ENCODE measurements at places on chromosomes 1 and 21. TPM values are rescaled to one million over a fixed set of nuclear protein-coding genes. Genes with fewer than 3 reads are reported as not detected.

DNA sequence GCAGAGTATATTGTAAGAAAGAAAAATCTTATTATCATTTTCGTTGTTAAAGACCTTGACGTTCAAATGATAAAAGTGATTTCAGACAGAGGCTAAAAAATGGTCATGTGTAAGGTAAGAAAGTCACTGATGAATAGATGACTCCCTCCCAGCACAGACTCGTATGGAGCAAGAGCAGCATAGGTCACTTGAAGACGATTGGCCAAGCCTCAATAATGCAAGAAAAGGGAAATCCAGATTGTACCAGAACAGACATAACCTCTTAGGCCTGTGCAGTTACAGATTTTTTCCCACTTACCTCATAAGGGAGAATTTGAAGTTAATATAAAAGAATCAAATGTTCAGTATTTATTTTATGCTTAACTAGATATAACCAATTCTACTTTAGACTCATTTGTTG is 16.3 kb upstream of the OLFML2B start:
- no peak for DNase-seq

DNA sequence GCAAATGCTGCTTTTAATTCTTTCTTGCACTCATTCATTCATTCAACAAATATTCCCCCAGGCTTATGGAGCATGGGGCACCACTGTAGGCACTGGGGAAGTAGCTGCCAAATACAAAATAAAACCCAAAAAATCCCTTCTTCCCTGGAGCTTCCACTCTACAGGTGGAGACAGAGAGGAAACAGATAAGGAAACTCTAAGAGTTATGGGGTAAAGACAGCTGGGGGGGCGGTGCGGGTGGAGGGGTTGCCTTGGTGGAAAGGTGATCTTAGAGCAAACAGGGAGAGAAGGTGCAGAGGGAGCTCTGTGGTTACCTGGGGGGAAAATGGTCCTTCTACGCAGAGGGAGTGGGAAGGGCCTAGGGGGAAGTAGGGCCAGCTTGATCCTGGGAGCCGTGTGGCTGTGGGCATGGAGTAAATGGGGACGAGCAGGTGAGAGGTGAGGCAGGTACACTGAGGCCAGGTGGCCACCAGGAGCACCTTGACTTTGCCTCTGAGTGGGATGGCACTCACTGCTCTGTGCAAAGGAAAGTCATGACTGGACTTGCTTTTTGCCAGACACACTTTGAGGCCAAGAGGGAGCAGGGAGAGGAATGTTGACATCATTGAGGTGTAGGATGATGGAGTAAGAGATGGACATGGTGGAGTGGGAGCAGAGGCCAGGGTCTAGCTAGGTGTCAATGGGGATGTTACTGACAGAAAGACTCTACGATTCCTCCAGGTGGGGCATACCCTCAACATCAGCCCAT is 152.0 kb downstream of the ETS2 start:
- no peak for DNase-seq

GRCh38 chr1:34549199-34549598 is 205.6 kb upstream of the GJB5 start:
- peak; percentile 86 for DNase-seq

GRCh38 chr1:245995474-245995873 is 511.6 kb downstream of the SMYD3 start:
- no peak for DNase-seq

GRCh38 chr1:11579506-11579905 is 74.7 kb downstream of the FBXO2 start:
- DNase-seq: no peak

- DNase-seq: no peak
Observed at GRCh38 chr1:233269656-233270055, 25.9 kb downstream of the PCNX2 start.

GRCh38 chr1:192866241-192866868 is 57.5 kb downstream of the RGS2 start:
- no peak for DNase-seq

- no peak for DNase-seq
Observed at GRCh38 chr21:36768496-36768895, 69.6 kb downstream of the SIM2 start.

GRCh38 chr1:242712248-242712647 is 187.8 kb upstream of the PLD5 start:
- no peak for DNase-seq

DNA sequence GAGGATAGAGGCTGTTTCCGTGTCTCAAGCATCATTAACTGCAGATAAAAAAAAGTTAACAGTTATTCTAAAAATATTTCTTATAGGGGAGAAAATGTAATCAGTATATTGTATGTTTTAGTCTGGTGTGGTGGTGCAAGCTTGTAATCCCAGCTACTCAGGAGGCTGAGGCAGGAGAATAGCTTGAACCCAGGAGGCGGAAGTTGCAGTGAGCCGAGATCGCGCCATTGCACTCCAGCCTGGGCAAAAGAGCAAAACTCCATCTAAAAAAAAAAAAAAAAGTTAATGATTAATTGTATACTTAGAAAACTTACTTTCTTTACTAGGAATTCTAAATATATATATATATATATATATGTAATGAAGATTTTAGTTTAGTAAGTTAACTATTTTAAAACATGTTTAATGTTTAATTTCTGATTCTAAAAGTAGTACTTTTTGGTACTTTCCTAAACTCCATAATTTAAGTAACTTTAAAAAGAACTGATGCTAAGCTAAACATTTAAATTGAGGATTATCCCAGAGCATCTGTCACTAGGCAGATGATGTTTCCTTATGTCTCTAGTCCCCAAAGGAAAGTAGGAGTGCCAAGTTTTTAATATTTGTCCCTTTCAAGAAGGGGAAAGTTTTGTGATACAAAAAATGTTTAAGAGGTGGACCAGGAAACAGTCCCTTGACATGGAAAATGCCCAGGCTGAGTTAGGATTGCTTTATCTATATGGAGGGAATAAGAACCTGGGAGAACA is 66.3 kb downstream of the DYRK1A start:
- DNase-seq: no peak

DNA sequence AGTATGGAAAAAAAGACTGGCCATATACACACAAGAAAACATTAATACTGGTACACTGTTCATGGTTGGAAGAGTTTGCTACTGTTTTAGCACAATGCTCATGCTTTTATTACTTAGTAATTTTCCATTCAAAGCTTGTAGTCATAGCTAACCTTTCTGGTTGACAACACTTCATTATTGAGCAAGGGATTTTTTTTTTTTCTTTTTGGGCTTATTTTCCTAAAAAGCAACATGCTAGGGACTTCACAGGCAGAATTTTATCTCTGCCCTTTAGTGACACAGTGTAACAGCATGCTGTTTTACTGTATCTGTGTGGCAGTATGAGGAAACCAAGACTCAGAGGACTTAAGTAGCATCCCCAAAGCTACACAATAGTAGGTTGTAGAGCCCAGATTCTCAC is 58.5 kb downstream of the FGGY start:
- DNase-seq: no peak

DNA sequence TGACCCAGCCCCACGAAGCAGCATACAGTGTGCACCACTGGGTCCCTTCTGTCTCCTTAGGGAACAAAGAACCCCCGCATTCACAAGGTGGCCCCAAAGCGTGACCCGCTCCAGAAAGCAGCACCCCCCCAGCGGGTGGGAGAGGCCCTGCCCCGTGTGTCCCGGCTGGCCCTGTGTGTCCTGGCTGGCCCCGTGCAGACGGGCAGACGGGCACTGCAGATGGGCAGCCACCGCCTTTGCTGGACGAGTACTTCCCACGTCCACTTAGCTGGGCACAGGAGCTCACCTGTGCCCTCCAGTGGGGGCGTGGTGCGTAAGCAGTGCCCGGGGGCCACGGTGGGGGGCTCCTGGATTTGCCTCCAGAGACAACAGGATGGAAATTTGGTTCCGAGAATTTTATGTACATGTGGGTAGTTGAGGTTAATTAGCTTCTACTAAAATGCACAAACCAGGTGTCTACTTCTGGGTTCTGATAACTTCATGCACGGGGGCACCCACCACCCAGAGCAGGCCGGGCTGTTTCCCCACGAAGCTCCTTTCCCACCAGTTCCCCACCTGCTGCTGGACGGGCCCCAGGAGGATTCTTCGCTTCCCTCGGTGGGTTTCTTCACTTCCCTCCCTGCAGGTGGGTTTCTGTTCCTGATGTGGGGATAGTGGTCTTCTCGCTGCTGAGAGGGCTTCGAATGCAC is 33.2 kb upstream of the SLC19A1 start:
- DNase-seq: no peak

GRCh38 chr21:14836950-14837349 is 227.8 kb downstream of the NRIP1 start:
- no peak for DNase-seq

DNA sequence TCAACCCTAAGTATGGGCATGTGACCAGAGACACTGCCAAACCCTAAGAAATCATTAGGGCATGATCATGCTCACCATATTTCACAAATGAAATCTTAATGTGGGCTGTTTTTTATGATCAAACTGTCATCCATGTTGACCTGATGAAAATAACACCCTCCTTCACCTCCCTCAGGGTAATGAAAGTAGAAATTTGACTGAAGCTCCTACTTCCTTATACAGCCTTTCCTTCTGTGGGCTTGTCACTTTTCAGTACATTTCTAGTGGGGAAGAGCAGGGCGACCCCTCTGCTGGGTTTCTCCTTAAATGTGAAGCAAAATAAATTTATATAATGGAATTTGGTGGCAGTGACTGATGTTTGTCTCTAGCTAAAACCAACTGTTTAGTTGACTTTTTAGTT is 25.9 kb downstream of the IVNS1ABP start:
- DNase-seq: no peak

GRCh38 chr1:153563991-153564390 is 1.7 kb downstream of the S100A2 start:
- no peak for DNase-seq

DNA sequence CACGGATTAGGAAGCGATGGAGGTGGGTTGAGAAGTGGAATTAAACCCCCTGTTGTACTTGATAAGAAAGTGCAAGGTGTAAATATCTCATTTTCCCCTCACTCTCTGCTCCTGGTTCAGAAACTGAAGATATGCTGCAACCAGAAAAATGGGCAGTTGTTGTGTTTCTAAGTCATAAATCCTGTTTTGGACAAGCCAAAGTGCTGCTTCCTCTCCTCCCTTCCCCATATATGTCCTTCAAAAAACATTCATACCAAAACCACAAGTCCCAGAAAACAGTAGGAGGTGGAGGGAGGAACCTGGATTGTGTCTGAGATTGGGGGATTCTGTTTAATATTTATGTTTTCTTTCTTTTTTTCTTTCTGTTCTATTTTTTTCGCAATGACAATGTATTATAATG is 13.6 kb upstream of the ZNF362 start:
- DNase-seq: no peak

DNA sequence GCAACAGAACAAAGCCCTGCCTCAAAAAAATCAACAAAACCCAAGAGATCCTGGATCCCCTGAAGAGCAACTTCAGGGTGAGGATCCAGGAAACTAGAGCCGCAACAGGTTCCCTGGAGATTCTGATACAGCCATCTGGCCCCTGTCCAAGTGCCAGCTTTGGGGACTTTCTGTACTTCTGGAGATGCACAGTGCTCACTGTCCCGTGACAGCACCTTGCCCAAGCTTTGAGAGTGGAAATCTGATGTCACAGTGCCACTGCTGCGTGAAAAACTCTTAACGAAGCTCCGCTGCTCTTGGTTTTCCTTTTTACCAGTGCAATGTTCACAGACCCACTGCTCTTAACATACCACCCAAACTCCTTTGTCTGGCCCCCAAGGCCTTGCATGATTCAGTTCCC is 26.3 kb downstream of the STK40 start:
- DNase-seq: no peak

- DNase-seq: no peak
Observed at GRCh38 chr1:107830075-107830474, 134.9 kb downstream of the VAV3 start.

DNA sequence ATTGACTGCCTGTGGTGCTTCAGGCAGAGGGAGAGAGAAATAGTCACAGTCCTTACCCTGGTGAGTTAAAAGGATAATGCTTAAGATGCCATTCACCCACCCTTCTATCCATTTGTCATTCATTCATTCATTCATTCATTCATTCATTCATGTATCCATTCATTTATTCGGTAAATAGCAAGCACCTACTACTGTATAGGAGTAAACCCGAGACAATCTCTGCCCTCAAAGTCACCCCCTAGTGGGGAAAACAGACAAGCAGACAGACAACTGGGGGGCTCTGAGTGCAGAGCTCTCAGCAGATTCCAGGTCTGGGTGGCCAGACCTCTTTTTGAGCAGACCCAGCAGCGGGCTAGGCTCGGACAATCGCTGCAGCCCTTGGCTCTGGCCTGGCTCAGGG is 14.1 kb upstream of the ACTL8 start:
- DNase-seq: no peak

DNA sequence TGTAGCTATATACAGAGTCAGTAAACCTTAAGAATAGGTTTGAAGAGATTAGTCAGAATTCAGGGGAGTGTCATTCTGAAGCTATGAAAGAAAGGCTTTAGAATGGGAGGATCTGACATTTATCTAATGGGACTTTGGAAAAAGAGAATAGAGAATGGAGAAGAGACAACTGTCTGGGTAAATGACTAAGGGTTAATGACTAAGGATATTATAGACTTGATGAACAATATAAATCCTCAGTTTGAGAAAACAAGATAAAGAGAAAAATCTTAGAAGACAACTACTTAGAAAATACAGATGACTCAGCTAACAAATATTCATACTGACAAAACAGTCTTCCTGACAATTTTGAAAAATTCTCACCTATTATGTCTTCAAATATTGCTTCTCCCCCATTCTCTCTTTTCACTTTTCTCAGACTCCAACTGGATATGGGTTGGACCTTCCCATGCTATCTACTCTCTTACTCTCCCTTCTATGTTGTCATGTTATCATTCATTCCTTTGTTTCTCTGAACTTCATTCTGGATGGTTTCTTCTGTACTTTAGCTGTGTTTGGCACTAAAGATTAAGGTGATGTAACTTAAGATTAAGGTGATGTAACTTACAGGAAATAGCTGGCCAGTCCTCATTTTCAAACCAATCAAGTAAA is 20.4 kb downstream of the SLC16A1 start:
- DNase-seq: no peak

GRCh38 chr21:38241029-38241740 is 15.6 kb upstream of the KCNJ15 start:
- no peak for DNase-seq

GRCh38 chr1:75616436-75617433 is 5.8 kb upstream of the SLC44A5 start:
- DNase-seq: no peak

- no peak for DNase-seq
Observed at GRCh38 chr1:203672346-203672745, 45.7 kb downstream of the ATP2B4 start.

DNA sequence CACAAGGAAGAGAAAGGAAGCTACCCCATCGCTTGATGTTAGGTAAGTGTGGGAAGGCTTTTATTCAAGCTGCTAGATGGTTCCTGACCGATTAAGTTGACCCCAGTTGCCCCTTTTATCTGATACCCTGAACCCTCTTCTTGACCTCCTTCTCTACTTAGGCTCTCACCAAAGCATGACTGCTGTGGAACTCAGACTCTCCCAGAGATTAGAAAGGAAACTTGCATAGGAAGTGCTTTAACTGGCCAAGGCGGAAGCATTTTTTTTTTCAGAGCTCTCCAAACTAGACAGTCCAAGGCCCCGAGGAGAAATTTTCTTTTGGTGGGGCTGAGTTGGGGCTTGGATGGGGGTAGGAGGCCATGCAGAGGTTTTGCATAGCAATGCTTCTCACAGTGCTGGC is 101.3 kb upstream of the USP24 start:
- no peak for DNase-seq

HUNK gene
- total RNA-seq: 3.2 TPM

TSPAN1 gene
- 1.6 TPM for total RNA-seq

HSD3B2 gene
- not detected for total RNA-seq

LAMC2 gene
- 13.9 TPM for total RNA-seq

KIF2C gene
- total RNA-seq: 0.17 TPM

LHX8 gene
- not detected for total RNA-seq

ACOT11 gene
- total RNA-seq: 6.9 TPM

NBPF20 gene
- total RNA-seq: 3.3 TPM

NHLH2 gene
- not detected for total RNA-seq

GSTM1 gene
- total RNA-seq: not detected

CELA3A gene
- not detected for total RNA-seq
